Liver (tissue), 10 donors: ENCODE measurements at places on chromosomes 13 and 19. TPM values are rescaled to one million over a fixed set of nuclear protein-coding genes. Genes with fewer than 3 reads are reported as not detected.

DNA sequence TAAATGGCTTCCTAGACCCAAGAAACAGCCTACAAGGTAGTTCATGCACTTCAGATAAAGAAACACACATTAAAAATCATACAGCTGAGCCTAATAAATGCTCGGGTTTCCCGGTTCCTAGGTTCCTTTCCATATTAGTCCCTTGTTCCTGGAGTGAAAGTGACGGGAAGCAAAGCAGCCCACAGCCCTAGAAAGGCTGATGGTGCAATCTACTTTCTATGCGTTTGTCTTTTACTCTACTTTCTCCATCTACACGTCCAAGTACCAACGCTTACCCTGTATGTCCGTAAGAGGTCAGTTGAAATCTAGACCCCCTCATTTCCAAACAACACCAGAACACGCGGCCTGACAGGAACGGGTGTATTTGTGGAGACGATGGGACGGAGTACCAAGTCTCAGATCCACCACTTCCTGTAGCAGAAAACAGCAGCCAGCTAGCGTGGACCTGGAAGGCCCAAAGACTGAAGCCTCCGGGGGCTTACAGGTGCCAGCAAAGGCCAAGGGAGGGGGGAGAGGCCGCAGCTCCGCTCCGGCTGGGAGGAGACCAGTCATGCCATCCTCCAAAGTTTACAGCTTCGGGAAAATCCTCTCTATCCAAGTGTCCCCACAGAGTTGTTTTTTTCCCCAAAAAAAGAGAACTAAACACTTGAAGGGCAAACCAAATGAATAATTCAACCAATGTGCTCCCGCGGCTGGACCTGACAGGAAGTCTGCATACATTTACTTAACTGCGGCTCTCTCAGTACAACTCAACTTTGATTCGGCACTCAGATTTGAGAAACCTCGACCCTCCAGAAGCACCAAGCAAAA is 34.1 kb downstream of the STK24 start:
- H3K27ac ChIP-seq = peak overlapping the region; percentile 3
- peaks cover 14% of the 10 kb centered on the region for H3K4me1 ChIP-seq
- H3K27me3 ChIP-seq = no peaks in the 10 kb centered on the region
- no peak for DNase-seq

GRCh38 chr13:64066711-64067110 is 2651.1 kb upstream of the PCDH20 start:
- H3K4me1 ChIP-seq = no peaks in the 10 kb centered on the region
- no peak overlapping the region for H3K27ac ChIP-seq
- no peak overlapping the region for H3K4me3 ChIP-seq
- no peaks in the 10 kb centered on the region for H3K27me3 ChIP-seq
- no peaks in the 10 kb centered on the region for H3K36me3 ChIP-seq

GRCh38 chr13:77863144-77863543 is 55.5 kb downstream of the EDNRB start:
- no peaks in the 10 kb centered on the region for H3K27me3 ChIP-seq
- no peak overlapping the region for H3K27ac ChIP-seq
- H3K4me1 ChIP-seq = no peaks in the 10 kb centered on the region
- H3K4me3 ChIP-seq = no peak overlapping the region
- H3K36me3 ChIP-seq = no peaks in the 10 kb centered on the region

- no peaks in the 10 kb centered on the region for H3K36me3 ChIP-seq
- H3K4me3 ChIP-seq = no peak overlapping the region
- no peak overlapping the region for H3K27ac ChIP-seq
- no peak for DNase-seq
- H3K4me1 ChIP-seq = no peaks in the 10 kb centered on the region
- peaks cover 12% of the 10 kb centered on the region for H3K27me3 ChIP-seq
Measured at GRCh38 chr13:22240716-22241115, 569.8 kb downstream of the FGF9 start.

DNA sequence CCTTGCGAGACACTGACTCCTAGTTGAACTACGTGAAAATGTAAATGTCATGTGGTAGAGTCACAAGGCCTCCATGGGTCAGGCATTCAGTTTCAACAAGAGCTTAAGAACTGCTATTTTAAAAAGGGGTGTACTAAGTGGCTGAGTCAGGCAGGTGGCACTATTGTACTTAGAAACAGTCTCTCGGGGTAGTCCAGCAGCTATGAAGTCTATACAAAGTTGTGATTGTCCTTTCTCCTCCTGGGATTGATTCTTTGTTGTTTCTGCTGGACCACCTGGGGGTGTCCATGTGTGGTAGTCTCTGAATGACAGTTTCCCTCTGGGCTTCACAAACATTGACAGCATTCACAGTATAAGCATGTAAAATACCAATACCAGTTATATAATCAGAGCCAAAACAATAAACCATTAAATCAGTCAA is 33.0 kb downstream of the UGGT2 start:
- H3K4me1 ChIP-seq = no peaks in the 10 kb centered on the region
- H3K27me3 ChIP-seq = no peaks in the 10 kb centered on the region
- no peak overlapping the region for H3K4me3 ChIP-seq
- no peaks in the 10 kb centered on the region for H3K36me3 ChIP-seq
- H3K27ac ChIP-seq = no peak overlapping the region

GRCh38 chr13:43865892-43866291 is 13.6 kb downstream of the CCDC122 start:
- peaks cover 7% of the 10 kb centered on the region for H3K36me3 ChIP-seq
- DNase-seq = no peak
- no peak overlapping the region for H3K27ac ChIP-seq
- H3K4me3 ChIP-seq = no peak overlapping the region

- H3K27me3 ChIP-seq = no peaks in the 10 kb centered on the region
- no peak overlapping the region for H3K27ac ChIP-seq
- H3K4me1 ChIP-seq = peaks cover 2% of the 10 kb centered on the region
- no peak for DNase-seq
- H3K4me3 ChIP-seq = no peak overlapping the region
- no peaks in the 10 kb centered on the region for H3K36me3 ChIP-seq
Measured at GRCh38 chr19:11848200-11848593, 329 bp upstream of the ZNF439 start.

- H3K27me3 ChIP-seq = no peaks in the 10 kb centered on the region
- H3K36me3 ChIP-seq = no peaks in the 10 kb centered on the region
- no peak overlapping the region for H3K4me3 ChIP-seq
- H3K27ac ChIP-seq = no peak overlapping the region
- no peak for DNase-seq
- H3K4me1 ChIP-seq = no peaks in the 10 kb centered on the region
Measured at GRCh38 chr19:51147663-51148062, 5.6 kb downstream of the SIGLEC7 start.

DNA sequence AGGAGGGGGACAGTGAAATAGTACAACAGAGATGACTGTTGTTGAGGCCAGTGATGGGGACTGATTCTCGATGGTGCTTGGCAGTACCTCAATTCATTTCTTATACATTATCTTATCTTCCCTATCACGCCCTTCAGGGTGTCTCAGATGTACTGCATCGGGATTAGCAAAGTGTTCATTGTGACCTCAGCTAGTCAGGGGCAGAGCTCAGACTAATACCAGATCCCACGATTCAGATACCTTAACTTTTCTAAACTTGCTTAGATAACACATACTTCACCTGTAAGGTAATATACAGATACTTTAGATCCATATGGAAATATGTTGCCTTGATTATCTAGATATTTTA is 720.6 kb downstream of the EFNB2 start:
- no peak overlapping the region for H3K27ac ChIP-seq
- no peaks in the 10 kb centered on the region for H3K27me3 ChIP-seq
- no peak overlapping the region for H3K4me3 ChIP-seq
- no peaks in the 10 kb centered on the region for H3K4me1 ChIP-seq
- no peaks in the 10 kb centered on the region for H3K36me3 ChIP-seq
- no peak for DNase-seq

DNA sequence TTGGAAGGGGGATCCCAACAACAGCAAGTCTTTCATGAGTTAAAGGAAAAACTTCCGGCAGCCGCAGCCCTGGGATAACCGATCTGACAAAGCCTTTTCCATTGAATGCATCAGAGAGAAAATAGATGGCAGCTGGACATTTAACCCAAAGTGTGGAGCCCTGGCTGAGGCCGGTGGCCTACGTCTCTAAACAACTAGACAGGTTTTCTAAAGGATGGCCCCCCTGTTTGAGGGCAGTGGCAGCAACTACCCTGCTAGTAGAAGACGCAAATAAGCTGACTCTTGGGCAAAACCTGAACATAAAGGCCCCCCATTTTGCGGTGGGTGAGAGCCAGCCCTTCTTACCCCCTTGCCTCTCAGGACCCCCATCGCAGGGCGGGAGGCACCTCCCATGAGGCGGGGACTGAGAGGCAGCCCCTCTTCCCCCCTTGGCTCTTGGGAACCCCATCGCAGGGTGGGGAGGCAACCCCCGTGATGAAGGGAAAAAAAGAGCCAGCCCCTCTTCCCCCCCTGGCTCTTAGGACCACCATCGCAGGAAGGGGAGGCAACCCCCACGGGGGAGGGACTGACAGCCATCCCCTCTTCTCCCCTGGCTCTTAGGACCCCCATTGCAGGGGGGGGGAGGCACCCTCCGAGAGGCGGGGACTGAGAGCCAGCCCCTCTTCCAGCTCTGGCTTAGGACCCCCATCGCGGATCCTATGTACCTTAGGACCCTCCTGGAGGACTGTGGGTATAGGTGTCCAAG is 2422.9 kb upstream of the PCDH20 start:
- H3K36me3 ChIP-seq = no peaks in the 10 kb centered on the region
- no peak overlapping the region for H3K27ac ChIP-seq
- no peak overlapping the region for H3K4me3 ChIP-seq
- no peaks in the 10 kb centered on the region for H3K27me3 ChIP-seq
- no peaks in the 10 kb centered on the region for H3K4me1 ChIP-seq
- DNase-seq = no peak

DNA sequence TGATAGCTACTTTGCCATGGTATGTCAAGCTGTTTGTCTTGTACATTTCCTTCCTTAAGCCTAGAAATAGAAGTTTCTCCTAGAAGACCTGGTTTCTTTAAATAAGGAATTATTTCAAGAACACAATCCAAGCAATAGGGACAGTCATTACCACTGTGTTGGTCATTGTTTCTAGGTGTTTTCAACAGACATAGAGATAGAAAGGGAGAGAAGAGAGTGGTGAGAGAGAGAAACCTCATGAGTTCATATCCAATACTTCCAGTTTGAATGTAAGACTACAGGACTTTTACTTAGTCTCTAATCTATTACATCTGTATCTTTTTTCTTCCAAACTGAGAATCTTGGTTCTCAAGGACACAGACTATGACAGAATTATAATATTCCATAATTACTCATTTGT is 245.9 kb upstream of the STARD13 start:
- no peak overlapping the region for H3K4me3 ChIP-seq
- H3K27me3 ChIP-seq = no peaks in the 10 kb centered on the region
- no peak for DNase-seq
- no peaks in the 10 kb centered on the region for H3K4me1 ChIP-seq
- no peaks in the 10 kb centered on the region for H3K36me3 ChIP-seq

DNA sequence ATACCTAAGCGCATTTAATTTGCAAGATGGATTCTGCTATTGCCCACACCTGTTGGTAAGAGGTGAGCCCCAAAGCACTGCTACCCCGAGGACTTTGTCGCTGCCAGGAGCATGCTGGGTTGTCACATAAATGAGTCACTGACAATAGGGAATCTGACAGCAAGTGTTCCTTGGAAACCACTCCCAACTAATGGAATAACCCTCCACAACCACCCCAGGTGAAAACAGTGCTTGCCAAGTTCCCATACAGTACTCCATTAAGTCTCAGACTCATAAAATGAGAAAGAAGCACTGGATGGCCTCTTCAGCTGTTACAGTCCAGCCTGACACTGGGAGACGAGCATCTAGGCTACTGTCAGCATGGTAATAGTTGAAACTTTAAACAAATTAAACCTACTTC is 108.6 kb downstream of the EFNB2 start:
- H3K4me3 ChIP-seq = no peak overlapping the region
- DNase-seq = no peak
- H3K27ac ChIP-seq = no peak overlapping the region
- no peaks in the 10 kb centered on the region for H3K27me3 ChIP-seq
- no peaks in the 10 kb centered on the region for H3K4me1 ChIP-seq

GRCh38 chr19:51681286-51681941 is 11.7 kb upstream of the SPACA6 start:
- H3K4me1 ChIP-seq = no peaks in the 10 kb centered on the region
- H3K27me3 ChIP-seq = peaks cover 2% of the 10 kb centered on the region
- no peak for DNase-seq

GRCh38 chr13:23817830-23818229 is 71.4 kb downstream of the MIPEP start:
- H3K36me3 ChIP-seq = peaks cover 2% of the 10 kb centered on the region
- no peaks in the 10 kb centered on the region for H3K27me3 ChIP-seq
- no peaks in the 10 kb centered on the region for H3K4me1 ChIP-seq
- H3K4me3 ChIP-seq = no peak overlapping the region
- no peak overlapping the region for H3K27ac ChIP-seq

DNA sequence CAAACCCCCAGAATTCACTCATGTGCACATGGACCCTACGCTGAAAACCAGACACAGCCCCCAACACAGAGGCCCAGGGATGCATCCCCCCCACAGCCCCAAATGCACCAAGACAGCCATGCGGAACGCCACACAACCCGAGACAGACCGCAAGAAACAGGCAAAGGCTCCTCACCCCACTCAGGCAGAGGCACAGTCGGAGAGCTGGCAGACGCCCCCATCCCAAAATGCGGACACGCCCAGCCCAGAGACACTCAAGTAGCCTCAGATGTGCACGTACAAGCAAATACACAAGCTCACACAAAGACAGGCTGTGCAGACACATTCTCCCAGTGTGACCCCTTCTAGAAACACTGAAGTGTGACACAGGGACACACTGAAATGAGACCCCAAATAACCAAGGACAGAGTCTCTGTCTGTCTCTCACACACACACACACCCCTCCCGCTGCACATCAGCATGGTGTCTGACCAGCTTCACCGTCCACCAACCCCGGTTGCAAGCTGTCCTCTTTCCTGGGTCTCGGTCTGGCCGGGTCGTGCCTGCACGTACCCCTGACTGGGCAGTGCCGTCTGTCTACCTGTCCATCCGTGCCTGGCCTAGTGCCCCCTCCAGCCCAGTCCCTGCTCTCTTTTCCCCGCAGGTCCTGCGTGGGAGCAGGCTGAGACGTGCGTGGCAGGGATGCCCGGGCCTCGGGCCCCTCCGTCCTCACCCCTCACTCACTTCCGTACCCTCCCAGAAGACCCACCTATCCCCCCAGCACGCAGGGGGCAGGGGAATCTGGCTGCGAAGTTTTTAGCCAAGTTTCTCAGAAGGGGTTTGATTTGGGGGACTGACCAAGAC is 16.1 kb downstream of the ERFL start:
- H3K27ac ChIP-seq = no peak overlapping the region
- no peak overlapping the region for H3K4me3 ChIP-seq
- DNase-seq = no peak
- H3K27me3 ChIP-seq = peaks cover 8% of the 10 kb centered on the region

DNA sequence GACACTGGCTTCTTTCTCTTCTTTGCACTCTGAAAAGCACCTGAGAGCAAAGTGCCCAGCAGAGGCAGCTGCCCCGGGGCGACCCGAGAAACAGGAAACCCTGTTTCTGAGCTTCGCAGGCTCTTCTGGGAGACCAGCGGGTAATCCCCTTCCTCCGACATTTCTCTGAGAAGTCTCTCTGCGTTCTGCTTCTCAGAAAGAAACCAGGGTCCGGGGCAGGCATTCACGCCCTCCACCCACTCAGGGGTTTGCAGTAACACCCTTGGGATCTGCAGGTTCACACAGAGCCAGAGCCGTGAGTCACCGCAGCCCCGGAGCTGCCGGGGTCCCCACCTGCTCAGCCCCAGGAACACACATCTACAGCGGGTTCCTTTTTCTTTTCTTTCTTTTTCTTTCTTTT is 86.0 kb downstream of the GADD45B start:
- no peak for DNase-seq
- no peaks in the 10 kb centered on the region for H3K27me3 ChIP-seq
- H3K4me1 ChIP-seq = peaks cover 2% of the 10 kb centered on the region

SOX1 gene
- total RNA-seq = not detected

LILRB5 gene
- total RNA-seq = 7.1 TPM

COL5A3 gene
- 0.14 TPM for total RNA-seq

ZNF576 gene
- total RNA-seq = 6.9 TPM
